ENCODE measurements at places on chromosomes 16 and 17. TPM values are rescaled to one million over a fixed set of nuclear protein-coding genes. Genes with fewer than 3 reads are reported as not detected.

- no peak for DNase-seq
Observed at GRCh38 chr16:88702371-88703210, 3.6 kb downstream of the RNF166 start.

DNA sequence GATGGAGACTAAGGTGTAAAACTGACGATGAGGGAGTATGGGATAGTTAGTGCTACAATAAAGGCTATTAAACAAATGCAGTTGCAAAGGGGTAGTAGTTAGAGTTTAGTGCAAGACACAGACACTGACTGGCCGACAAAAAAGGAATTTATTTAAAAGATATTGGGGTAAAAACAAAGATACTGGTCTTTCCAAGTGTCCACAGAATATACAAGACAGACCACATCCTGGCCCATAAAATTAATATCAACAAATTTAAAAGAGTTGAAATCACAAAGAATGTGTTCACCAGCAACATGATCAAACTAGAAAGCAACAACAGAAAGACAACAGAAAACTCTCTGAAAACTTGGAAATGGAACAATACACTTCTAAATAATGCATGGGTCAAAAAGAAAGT is 54.7 kb downstream of the CFDP1 start:
- DNase-seq, result no peak

DNA sequence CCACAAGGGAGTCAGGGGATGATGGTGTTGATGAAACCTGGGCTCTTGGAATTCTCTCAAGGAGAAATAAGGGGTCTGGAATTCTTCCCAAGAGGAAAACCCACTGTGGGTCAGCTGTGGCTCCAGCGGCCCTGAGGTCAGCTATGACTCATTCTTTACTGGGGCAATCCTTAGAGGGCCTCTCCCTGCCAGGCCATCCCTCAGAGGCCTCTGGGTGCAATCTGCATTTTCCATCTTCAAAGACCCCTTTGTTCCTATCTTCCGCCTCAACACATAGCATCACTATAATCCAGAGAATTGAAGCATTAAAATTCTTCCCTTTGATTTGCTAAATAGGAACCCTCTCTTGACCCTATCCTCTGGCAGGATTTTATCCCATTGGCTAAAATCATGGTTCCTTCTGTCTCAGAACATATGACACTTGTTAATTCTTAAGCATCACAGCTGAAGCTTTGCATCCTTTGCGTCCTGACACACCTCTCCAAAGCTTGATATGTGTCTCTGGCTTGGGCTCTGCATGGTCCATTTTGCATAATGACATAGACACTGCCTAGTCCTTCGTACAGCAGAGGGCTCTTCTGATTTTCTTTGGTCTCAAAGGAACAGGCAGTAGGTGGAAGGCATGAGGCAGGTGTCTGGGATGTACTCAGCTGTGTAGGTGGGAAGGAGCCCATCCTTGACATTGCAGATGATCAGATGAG is 4.4 kb upstream of the KRT37 start:
- no peak for DNase-seq

- no peak for DNase-seq
Observed at GRCh38 chr17:78133971-78134898, 3.7 kb downstream of the TMC8 start.

GRCh38 chr16:53898993-53899392 is 195.0 kb downstream of the FTO start:
- DNase-seq, result no peak

DNA sequence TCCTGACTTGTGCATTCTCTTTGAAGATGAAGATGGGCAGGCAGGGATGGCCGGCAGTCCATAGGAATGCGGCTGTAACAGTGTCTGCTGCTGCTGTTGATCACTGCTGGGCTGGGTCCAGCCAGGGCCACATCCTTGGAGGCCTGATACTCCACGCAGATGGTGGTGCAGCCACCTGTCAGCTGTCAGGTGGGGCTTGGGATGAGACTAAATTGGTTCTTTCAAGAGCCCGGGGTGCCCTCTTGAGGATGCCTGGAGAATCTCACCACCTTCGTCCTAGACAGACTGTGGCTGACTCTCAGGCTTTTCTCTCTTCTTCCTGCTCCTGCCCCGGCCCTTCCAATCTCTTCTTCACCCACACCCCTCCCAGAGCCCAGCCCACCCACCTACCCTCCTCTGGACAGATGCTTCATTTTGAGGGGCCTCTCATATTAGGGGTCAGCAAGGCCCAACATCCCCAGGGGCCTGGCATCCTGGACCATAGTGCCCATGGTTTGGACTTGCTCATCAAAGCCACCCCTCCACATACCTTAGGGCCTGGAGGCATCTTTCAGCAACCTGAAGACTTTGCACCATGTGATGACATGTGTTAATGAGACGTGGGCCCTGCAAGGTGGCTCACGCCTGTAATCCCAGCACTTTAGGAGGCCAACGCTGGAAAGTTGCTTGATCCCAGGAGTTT is 19.1 kb downstream of the OSBPL7 start:
- DNase-seq, result no peak

- no peak for DNase-seq
Observed at GRCh38 chr17:74332017-74332650, 6.1 kb downstream of the KIF19 start.

DNA sequence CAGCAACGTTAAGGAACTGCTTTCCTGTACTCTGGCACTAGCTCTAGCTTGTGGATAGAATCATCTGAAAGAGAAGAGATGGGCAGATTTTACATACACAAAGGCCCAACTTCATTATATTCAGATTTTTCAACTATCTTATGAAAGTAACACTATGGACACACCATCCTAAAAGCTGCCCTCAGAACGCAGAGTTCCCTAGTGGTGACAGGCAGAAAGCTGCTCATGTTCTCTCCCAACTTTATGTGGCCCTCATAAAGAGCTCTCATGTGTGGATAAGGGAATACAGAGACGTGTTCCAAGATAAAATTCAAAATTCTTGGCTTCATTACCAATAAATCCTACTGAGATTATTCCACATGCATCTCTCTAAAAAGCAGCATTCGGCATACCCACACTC is 1.5 kb downstream of the CFAP20 start:
- DNase-seq, result no peak

DNA sequence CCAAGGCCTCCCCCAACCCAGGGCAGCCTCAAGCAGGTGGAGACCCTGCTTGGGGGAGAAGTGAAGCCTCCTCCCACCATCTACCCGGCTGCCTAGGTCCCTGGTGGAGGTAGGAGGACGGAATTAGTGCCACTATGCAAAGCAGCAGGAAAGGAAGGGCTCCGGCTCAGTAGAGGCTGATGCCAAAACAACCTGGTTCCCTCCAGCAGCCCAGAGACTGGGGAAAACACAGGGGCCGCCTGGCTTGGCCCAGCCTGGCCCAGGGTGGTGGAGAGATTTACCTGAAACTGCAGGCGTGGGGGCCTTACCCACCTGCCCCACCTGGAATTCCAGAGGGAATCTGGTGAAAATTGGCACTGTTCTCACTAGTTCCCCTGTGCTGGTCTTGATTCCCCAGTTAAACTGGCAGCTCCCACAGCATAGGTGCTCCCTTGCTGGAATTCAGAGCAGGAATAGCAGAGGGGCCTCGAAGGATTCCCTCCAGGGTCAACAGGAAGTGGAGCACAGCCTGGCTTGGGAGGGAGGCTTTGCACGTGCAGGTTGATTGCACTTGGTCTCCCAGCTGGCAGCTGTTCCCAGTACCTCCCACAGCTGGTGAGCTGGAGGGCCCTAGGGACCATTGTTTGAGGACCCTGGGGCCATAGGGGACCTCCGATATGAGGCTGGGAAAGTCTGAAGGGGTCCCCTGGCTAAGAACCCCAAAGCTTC is 4.5 kb downstream of the CD79B start:
- no peak for DNase-seq

DNA sequence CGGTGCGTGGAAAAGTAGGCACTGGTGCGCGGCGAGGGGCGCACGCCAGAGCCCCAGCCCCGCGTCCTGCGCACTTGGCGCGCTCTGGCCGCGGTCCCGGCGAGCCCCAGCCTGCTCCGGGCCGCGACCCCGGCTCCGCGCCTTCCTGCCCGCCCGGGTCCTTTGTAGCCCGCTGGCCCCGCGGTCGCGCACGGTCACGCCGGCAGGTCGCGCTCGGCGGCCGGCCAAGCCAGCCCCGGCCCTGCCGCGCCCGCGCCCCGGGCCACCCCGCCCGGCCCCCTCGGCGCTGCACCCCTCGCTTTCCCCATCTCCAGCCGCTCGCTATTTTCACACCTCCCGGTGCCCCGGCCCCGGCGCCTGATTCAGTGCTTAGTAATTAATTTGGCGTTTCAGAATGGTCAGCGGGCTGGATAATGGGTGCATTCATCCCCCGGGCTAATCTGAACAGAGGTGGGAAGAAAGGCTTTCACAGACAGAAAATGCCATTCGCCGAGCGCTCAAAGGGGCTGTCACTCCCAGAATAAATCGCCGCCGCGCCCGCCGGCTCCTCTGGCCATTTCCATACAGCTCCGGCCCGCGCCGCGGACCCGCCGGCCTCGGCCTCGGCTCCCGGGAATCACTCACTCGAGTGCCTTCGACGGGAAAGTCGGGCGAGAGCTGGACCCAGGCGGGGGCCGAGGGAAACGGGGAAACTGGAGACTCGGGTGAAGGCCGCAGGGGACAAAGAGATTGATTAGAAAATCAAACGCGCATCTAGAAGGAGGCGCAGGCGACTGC is 17.8 kb upstream of the NTN1 start:
- no peak for DNase-seq

DNA sequence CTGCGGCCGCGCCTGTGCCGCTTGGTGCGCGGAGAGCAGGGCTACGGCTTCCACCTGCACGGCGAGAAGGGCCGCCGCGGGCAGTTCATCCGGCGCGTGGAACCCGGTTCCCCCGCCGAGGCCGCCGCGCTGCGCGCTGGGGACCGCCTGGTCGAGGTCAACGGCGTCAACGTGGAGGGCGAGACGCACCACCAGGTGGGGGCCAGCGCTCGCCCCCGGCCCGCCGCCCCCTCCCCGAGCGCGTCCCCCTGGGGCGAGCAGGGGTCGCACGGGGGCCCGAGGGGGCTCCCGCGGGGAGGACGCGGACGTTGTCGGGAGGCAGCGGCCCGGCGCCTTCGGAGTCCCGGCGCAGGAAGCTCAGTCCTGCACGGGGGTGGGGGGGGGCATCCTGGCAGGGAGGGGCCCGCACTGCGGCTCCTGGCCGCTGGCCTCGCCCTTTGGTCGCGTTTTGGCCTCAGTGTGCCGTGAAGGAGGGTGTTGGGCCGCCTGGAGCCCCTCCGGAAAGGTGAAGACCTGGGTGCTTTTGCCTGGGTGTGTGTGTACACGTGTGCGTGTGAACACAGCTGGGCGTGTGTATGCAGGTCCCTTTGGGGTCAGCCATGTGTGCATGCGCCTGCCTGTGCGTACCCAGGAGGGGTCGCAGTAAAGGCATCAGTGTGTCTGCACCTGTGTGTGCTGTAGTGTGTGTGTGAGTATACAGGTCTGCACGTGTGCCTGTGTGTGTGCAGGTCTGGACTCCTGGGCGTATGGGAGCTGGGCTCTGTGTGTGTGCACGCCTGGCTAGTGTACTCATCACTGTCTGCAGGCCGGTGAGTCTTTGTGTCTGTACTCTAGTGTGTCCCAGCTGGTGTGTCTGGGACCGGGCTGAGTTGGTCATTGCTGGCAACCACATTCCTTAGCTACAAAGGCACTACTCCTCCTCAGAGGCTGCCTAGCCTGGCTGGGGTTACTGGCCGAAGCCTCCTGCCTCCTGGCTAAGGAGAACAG is 615 bp downstream of the NHERF2 start:
- DNase-seq, result no peak

DNA sequence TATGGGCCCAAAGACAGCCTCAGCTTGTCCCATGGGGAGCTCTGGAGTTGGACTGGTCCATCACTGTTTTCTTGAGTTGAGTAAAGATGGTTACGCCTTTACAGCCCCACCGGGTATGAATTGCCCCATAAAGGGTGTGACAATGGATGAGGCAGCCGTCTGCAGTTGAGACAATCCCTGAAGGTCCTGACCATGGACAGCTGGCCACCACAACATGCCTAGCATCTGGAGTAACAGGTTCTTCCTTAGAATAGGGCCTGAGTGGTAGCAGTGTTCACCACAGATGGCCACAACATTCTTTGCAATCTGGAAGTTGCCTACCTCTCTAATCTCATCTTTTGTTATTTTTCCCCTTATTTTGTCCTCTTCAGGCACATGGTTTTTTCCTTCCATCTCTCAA is 51.5 kb upstream of the HS3ST2 start:
- no peak for DNase-seq

DNA sequence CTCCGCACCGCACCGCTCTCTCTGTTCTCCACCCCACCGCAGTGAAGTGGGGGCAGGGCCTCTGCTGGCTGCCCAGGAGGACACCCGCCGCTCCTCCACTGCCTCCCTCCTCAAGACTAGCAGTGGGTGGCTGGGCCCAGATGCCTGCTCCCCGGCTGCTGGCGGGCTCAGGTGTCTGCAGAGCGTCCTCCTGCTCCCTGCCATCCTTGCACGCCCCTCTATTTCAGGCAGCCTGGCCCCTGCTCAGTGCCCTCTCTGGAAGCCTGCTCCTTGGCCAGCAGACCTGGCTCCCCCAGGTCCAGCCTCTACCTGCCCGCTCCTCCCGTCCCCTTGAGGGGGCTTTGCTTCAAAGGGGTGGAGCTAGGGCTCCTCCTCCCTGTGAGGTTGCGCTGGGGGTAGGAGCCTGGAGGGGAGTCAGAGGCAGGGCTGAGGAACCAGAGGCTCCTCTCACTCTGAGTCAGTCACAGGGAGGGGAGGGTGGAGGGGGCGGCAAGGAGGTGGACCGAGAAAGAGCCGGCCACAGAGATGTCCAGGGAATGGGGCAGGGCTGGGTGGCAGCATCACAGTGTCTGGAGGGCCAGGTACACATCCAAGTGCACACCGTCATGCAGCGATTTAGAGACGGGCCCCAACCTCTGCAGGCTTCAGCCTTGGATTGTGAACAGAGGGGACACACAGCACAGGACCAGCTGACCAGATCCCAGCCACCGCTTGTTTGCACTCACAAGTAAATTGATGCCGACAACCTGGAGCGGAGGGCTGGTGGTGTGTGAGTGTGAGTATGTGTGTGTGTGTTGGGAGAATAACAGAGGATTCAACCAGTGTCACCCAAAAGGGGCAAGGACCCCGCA is 9.8 kb upstream of the TMEM92 start:
- DNase-seq, result no peak

- DNase-seq, result no peak
Observed at GRCh38 chr17:10837921-10838320, at the start of gene PIRT. PIRT (minus strand) TSS chr17:10838087; CDS start chr17:10825645, 12,442 bp downstream.

DNA sequence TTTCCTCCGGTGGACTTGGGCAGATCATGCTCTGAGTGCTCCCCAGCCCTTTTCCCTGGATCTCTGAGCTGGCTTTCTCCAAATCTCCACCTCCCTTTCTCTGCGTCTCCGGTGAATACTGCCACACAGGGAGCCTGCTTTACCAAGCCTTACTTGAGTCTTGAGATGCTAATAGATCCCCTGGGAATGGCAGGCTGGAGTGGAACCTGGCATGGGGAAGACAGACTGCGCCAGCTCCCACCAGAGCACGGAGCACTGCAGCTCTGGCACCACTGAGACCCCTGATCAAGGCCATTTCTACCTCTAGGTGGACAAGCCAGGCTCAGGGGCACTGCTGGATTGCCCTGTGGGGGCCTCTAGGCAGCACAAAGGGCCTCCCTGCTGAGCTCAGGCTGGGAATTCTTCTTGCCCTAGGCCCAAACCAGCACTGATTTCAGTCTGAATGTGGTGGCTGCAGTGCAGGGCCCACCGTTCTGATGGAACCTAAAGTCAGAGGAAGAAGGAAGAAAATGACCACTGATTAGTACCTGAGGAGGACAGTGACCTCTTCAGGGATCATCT is 74.3 kb upstream of the CRHR1 start:
- no peak for DNase-seq

Gene CCL4L2
- 0.65 TPM for polyA plus RNA-seq

Gene TMEM204
- 12.3 TPM for polyA plus RNA-seq

Gene DHRS7C
- 110 TPM for polyA plus RNA-seq

Gene BAHCC1
- polyA plus RNA-seq, result 10.8 TPM

Gene PIK3R6
- polyA plus RNA-seq, result 4.3 TPM

Measured in forelimb muscle (tissue), 1 donor.